ENCODE measurements at places on chromosomes 3 and 15.

GRCh38 chr15:67832031-67832551 is 6.8 kb downstream of the SKOR1 start:
- DNase-seq = peak; percentile 24

DNA sequence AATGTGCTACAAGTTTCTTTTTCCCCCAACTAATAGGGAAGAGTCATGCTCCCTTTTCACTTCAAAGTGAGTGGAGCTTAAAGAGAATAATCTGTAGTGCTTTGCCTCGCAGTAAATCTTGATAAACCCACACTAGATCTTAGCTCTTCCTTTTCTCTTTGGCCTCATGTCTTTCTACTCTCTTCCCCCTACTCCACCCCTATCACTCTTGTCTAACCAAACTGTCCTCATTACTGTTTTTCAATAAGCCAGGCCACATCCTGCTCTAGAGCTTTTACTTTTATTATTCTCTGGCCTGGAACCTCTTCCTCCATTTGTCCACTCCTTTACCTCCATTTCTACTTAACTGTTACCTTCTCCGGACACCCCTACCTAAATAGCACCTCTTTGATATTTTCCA is 291.0 kb upstream of the SATB1 start:
- DNase-seq = no peak

DNA sequence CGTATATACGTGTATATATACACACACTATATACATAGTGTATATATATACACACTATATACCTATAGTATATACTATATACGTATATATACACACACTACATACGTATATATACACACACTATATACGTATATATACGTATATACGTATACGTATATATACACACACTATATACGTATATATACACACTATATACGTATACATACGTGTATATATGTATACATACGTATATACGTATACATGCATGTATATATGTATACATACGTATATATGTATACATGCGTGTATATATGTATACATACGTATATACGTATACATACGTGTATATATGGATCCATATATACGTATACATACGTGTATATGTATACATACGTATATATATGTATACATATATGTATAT is 9.4 kb downstream of the HACL1 start:
- DNase-seq = no peak

GRCh38 chr3:58584690-58585004 is 7.5 kb upstream of the FAM107A start:
- DNase-seq = no peak

DNA sequence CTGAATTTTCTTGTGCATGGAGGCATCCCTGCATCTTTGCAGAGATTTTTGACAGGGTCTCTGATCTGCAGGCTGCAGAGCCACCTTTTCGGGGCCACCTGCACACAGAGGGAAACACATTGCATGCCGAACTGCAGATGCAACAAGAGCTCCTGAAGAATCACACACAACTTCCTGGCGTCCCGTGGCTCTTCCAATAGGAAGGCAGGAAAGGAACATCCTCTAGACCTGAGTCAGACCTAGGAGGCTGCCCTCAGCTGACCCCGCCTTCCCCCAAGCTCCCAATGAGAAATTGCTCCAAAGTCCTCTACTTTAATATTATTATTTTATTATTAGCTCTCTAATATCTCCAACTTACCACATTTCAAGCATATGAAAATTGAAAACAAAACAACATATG is 213.2 kb upstream of the ARRDC4 start:
- DNase-seq = no peak

DNA sequence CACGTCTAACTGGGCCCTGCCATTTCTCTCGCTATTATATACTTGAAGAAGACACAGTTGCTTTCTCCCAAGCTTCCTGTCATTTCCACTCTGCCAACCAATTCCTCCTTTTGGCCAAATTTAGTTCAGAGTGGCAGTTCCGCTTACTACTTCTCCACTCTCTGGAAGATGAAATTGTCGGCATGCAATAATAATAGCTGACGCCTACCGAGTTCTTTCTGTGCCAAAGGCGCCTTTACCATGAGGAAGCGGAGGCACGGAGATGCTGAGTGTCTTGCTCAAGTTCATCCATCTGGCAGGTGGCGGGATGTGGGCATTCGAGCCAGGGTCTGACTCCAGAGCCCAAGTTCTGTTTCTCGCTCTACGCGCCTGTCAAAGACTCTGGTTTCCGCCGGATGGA is 14.6 kb upstream of the NRROS start:
- DNase-seq = no peak

DNA sequence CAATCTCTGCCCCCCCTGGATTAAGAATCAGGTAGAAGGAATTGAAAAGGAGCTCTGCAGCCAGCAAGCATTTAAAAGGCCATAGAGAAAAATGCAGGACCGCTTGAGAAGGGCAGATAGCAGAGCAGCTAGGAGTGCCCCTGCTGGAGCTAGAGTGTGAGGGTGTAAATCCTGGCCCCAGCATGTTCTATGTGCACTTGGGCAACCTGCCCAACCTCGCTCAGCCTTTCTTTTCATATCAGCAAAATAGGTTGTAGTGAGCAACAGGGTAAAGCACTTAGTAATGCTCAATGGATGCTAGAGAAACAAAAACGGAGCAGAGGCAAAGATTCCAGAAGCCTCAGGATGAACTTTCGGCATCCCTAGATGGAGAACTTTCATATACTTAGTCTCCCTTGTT is 25.0 kb upstream of the THBS1 start:
- no peak for DNase-seq

DNA sequence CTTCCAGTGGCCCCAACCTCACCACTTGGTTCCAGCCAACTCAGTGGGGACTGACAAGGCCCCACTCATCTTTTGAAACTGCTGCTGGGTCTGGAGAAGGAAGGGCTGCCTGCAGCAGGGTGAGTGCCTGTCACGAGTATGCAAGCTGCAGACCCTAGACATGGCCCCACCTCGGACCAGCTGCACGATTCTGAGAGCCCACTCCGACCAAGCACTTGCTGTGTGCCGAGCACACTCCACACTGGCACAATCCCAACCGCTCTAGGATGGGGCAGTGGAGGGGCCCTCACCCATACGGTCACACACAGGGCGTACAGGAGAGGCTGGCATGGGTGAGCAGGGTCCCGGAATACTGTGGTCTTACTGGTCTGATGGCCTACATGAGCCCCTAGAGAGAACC is 8.0 kb upstream of the PLXND1 start:
- DNase-seq = no peak

- no peak for DNase-seq
Measured at GRCh38 chr3:149356044-149356592, 21.3 kb downstream of the TM4SF1 start.

DNA sequence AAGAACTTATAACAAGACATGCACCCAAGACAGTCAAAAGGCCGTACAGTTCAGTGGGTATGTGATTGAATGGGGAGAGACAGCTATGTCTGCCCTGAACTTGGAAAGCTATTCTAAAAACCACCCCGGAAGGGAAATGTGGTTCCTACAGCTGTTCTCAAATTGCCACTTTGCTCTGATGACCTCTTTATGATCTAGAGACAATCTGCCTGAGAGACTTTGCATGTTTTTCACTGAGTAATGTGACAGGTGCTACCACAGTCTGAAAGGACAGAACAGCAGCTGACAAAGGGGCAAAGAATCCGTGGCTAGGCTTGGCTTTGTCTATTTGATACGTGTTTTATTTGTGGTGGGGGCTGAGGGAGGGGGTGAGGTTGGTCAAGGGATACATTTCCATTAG is 148.3 kb upstream of the NPHP3 start:
- no peak for DNase-seq

GRCh38 chr15:81302701-81303109 is 21.2 kb downstream of the STARD5 start:
- no peak for DNase-seq

GRCh38 chr3:28947061-28947460 is 333.8 kb upstream of the RBMS3 start:
- no peak for DNase-seq

- DNase-seq = peak; percentile 45
Measured at GRCh38 chr3:25527801-25528200, 99.7 kb downstream of the RARB start.

- DNase-seq = no peak
Measured at GRCh38 chr3:27345493-27345892, 23.7 kb downstream of the NEK10 start.

DNA sequence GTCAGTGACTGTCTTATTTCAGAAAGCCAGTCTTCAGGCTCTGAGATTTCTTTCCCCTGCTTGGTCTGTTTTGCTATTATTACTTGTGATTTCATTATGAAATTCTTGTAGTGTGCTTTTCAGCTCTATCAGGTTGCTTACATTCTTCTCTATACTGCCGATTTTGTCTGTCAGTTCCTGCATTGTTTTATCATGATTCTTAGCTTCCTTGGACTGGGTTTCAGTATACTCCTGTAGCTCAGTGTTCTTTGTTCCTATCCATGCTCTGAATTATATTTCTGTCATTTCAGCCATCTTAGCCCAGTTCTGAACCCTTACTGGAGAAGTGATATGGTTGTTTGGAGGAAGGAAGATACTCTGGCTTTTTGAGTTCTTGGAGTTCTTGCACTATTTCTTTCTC is 40.5 kb downstream of the CEP63 start:
- DNase-seq = no peak

GRCh38 chr15:95511671-95512070 is 818.8 kb upstream of the NR2F2 start:
- peak; percentile 63 for DNase-seq

- DNase-seq = no peak
Measured at GRCh38 chr3:141963301-141963700, 86.9 kb downstream of the ATP1B3 start.

GRCh38 chr3:99966662-99967416 is 147.5 kb downstream of the FILIP1L start:
- peak; percentile 70 for DNase-seq

- no peak for DNase-seq
Measured at GRCh38 chr3:155363690-155364070, 70.2 kb upstream of the STRIT1 start.

DNA sequence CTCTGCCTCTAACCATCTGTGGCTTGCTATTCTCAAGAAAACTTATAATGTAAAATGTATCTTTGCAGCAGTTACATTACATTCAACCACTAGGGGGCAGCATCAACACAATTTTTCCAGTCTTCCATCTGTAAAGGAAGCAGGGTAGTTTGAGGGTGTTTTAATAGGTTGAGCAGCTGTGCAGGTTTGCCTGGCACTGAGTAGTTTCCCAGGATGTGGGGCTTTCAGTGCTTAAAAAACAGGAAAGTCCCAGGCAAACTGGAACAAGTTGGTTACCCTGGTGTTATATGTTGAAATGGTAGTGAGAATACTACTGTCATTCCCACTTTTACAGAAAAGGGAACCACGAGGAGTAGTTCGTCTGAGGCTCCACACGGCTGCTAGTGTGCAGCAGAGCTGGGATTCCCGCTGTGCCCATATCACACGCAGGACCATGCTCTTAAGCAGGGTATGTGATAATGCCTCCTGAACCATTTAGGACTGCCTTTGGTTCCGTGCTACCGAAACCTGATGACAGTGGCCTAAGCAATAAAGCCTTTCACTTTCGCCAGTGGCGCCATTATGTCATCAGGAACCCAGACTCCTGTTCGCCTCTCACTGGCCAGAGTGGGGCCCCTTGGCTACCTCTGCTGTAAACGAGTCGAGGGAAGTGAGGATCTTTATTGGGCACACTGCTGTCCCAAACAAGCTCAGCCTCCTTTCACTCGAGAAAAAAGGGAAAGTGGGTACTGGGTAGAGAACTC is 64.7 kb upstream of the ZBTB38 start:
- peak; percentile 78 for DNase-seq

DNA sequence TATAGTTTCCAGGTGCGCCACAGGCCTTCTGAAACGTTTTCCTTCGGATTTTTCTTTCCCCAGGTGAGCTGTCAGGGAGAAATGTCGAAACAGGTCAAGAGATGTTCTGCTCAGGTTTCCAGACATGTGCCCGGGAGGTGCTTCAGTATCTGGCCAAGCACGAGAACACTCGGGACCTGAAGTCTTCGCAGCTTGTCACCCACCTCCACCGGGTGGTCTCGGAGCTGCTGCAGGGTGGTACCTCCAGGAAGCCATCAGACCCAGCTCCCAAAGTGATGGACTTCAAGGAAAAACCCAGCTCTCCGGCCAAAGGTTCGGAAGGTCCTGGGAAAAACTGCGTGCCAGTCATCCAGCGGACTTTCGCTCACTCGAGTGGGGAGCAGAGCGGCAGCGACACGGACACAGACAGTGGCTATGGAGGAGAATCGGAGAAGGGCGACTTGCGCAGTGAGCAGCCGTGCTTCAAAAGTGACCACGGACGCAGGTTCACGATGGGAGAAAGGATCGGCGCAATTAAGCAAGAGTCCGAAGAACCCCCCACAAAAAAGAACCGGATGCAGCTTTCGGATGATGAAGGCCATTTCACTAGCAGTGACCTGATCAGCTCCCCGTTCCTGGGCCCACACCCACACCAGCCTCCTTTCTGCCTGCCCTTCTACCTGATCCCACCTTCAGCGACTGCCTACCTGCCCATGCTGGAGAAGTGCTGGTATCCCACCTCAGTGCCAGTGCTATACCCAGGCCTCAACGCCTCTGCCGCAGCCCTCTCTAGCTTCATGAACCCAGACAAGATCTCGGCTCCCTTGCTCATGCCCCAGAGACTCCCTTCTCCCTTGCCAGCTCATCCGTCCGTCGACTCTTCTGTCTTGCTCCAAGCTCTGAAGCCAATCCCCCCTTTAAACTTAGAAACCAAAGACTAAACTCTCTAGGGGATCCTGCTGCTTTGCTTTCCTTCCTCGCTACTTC is 3.8 kb downstream of the BHLHE40 start:
- no peak for DNase-seq

DNA sequence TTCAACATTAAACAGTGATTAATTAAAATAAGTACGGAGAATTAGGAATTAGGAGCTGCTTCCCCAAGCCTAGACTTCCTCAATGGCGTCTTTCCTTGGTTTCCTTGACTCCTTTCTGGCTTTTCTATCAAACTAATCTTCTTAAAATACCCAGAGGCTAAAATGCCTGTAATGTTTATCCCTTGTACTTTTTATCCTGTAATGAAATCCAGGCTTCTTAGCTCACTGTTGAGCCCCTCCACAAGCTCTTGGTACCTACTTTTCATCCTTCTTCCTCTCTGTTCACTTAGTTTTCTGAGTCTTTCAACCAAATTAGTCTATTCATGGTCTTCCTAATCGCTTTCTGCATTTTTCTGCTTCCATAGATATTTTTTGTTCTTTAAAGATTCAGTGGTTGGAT is 6.9 kb upstream of the UBE2E1 start:
- no peak for DNase-seq

DNA sequence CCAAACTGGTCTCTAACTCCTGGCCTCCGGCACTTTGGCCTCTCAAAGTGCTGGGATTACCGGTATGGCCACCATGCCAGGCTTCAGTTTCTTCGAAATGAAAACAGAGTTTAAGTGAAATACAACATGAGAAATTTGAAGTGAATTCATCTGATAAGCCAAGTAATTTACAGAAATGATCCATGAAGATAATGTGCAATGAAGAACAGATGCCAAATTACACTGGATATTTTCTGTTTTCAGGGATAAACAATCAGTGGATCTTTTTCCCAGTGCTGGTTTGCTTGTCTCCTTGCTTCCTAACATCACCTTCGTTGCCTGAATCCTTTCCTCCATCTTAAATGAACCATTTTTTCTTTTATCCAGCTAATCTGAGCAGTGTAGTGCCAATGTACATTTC is 46.2 kb upstream of the SUCLG2 start:
- DNase-seq = no peak

GRCh38 chr3:113450911-113451310 is 9.6 kb upstream of the CFAP44 start:
- no peak for DNase-seq

GRCh38 chr3:134339913-134340312 is 34.3 kb downstream of the AMOTL2 start:
- DNase-seq = peak; percentile 38

All from AG10803 (cell line).